Glutamatergic neuron (in vitro differentiated cells): ENCODE measurements at places on chromosomes 12 and 14. TPM values are rescaled to one million over a fixed set of nuclear protein-coding genes. Genes with fewer than 3 reads are reported as not detected.
A peak's percentile ranks its signal among the peaks of the same experiment; 100 is the strongest.

The RTL1 gene
- total RNA-seq = not detected

GRCh38 chr14:56959869-56960268, 149.6 kb upstream of the OTX2 start:
- DNase-seq = no peak

The MYH7 gene
- total RNA-seq = not detected

DNA sequence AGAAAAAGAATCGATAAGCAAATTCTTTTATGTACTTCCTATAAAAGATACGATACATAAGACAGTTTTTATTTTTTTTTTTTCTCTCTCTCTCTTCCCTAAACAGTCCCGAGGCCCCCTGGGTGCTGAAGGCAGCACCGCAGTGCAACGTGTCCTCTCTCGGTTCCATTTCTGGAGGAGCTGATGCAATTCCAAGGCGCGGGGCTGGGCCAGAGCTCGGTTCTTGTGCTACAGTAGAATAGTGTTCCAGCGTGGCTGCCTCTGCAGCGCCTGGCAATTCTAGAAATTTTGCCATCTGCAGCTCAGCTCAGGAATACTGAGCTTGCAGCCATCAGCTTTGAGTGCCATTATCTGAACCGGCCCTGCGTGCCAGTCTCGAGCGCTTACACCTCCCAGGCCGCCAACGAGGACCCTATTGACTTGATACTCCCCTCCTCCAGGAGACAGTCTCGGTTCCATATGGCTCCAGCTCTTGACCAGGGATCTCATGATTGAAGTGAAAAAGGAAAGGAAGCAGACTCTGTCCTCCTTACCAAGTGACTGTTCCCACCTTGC, 630 bp downstream of the ALDH1L2 start:
- DNase-seq = peak; percentile 66

The GPRC5D gene
- not detected for total RNA-seq

The KRT73 gene
- not detected for total RNA-seq

GRCh38 chr12:93567174-93567573, 5.3 kb upstream of the SOCS2 start:
- no peak for DNase-seq

The SCN8A gene
- total RNA-seq = 47.6 TPM

The TMEM233 gene
- total RNA-seq = not detected
